ENCODE measurements at places on chromosomes 1 and 21. TPM values are rescaled to one million over a fixed set of nuclear protein-coding genes. Genes with fewer than 3 reads are reported as not detected.

DNA sequence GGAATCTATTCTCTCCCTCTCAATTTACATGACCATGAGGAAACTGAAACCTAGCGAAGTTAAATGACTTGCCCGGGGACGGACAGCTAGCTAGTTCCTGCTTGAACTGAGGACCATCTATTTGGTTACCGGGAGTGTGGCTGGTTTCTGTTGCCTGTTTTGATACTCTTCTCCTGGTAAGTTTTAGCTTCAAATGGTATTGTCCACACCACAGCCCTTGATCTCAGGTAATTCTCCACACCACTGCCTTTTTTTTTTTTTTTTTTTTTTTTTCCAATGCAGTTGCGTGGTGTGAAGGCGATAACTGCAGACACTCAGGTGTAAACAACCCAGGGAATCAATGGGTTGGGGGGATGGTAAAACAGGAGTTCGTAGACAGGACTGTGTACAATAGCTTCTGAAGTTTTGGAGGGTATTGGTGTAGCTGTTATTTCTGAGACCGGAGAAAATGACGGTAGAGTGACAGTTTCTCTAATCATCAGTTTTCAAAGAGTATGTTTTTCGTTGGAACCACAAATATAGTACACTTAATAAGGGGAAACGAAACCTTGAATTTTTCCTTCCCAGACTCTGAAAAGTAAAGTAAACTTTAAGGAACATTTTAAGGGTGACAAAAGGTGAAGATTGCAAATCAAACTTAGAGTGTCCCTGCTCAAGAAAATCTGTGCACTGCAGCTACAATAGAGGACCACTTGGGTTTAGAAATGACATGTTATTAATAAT is 125.3 kb upstream of the CACYBP start:
- peaks cover 24% of the 10 kb centered on the region for H3K4me1 ChIP-seq
- no peaks in the 10 kb centered on the region for H3K36me3 ChIP-seq
- peak overlapping the region; percentile 92 for H3K4me3 ChIP-seq
- H3K27me3 ChIP-seq: no peaks in the 10 kb centered on the region

The MAB21L3 gene
- total RNA-seq: not detected

DNA sequence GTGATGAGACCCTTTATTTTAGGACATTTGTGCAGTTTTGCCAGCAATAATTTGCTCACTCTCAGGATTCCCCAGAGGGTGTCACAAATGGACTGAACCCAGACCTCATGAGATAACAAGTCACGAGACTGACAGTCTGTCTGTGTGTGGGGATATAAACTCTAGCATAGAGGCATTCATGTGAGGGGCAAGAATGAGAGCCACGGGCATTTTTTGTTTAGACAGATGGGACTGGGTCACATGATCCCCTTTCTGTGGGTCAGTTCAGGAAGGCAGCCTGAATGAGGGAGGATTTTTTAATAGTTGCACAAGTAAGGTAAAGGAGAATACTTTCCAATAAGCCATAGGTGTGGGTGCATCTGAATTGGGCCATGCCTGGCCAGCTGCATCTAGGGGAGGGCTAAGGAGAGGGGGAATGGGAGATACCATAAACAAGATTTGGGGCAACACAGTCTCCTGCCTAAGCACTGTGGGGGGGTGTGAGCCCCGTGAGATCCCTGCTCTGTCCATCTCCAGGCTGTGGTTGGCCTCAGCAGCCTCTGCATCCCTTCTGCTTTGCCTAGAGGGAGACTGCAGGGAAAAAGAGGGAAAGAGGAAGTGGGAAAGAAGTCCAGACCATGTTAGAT is 66.6 kb downstream of the NAV1 start:
- no peaks in the 10 kb centered on the region for H3K27me3 ChIP-seq
- H3K36me3 ChIP-seq: no peaks in the 10 kb centered on the region
- H3K27ac ChIP-seq: no peak overlapping the region
- H3K4me3 ChIP-seq: no peak overlapping the region
- no peaks in the 10 kb centered on the region for H3K4me1 ChIP-seq

DNA sequence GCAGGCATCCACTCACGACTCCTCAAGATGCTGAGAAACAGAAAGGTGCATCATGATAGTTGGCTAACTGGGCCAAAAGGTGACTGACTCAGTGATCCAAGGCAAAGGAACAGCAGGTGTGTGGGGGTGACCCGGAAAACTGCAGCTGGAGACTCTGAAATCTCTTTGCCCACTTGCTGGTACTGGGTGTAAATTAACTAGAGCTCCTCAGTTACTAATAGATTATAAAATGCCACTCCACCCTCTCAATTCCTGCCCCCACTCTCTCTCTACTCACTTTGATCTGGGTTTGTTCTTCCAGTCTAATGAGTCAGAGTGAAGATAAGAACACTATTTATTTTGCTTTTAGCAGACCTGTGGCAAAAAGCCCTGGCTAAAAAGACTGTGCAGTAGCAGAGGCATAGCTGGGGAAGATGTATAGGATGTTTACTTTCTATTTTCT is 7.2 kb upstream of the PIGC start:
- no peak for DNase-seq
- H3K36me3 ChIP-seq: no peaks in the 10 kb centered on the region
- H3K27me3 ChIP-seq: no peaks in the 10 kb centered on the region

- no peaks in the 10 kb centered on the region for H3K27me3 ChIP-seq
- peak overlapping the region; percentile 23 for H3K4me3 ChIP-seq
- no peak overlapping the region for H3K27ac ChIP-seq
Measured at GRCh38 chr1:34843392-34844251, 15.9 kb downstream of the SMIM12 start.

GRCh38 chr1:107514841-107515240 is 374.0 kb downstream of the NTNG1 start:
- H3K4me3 ChIP-seq: no peak overlapping the region
- no peaks in the 10 kb centered on the region for H3K27me3 ChIP-seq
- H3K4me1 ChIP-seq: no peaks in the 10 kb centered on the region

DNA sequence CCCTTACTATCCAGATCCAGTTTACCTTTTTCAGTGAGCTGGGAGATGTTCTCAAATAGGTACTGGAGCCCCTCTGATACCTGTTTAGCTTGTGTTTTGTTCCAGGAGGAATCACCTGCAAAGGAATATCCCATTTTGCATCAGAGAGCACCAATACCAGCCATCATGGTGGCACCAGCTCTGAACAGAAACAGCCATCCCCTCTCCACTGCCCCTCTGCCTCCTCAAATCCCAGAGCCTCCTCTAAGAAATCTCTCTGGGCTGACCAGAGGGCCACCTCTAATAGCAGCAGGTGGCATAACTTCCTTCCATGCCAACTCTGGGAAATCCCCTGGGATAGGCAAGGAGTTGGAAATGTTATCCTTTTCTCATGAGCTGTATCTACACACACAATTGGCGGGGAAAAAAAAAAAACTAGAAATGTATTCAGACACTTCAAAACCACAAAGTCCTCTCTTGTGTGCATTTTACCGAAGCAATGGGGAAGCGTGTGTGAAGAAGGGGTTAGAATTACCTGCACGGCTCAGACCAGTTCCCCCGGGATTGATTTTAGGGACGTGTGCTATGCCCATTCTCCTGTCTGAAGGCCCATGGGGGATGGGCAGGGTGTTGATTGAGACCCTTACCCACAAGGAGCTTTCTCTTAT is 2.4 kb downstream of the PGLYRP4 start:
- no peaks in the 10 kb centered on the region for H3K36me3 ChIP-seq
- no peak for DNase-seq
- H3K4me3 ChIP-seq: no peak overlapping the region
- no peaks in the 10 kb centered on the region for H3K27me3 ChIP-seq
- no peaks in the 10 kb centered on the region for H3K4me1 ChIP-seq

The SPRR1B gene
- not detected for total RNA-seq

GRCh38 chr1:150085406-150085805 is 17.8 kb downstream of the VPS45 start:
- no peak for DNase-seq
- no peaks in the 10 kb centered on the region for H3K27me3 ChIP-seq

DNA sequence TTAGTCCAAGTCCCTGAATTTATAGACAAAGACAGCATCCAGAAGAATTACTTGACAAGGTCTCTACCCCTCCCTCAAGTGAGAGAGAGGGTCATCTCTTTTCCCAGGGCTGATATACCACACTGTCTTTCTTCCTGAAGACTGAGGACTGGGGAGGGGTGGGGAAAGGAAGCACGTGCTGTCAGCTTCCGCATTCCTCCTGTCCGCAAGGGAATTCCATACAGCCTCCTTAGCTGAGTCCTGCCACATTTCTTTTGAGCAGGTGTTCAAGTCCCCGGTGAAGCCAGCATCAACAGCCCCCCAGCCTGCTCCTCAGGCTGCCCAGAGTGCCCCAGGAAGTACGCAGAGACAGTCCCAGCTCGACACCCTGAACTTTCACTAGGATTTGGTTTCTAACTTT is 34.2 kb downstream of the PCAT6 start:
- H3K4me3 ChIP-seq: no peak overlapping the region
- no peaks in the 10 kb centered on the region for H3K27me3 ChIP-seq
- no peaks in the 10 kb centered on the region for H3K36me3 ChIP-seq
- H3K4me1 ChIP-seq: peaks cover 5% of the 10 kb centered on the region

The FMN2 gene
- total RNA-seq: 2.0 TPM

- 0 out of 2 replicates have a peak, but pooled peaks cover 2% of the 10 kb centered on the region for H3K4me1 ChIP-seq
- H3K27me3 ChIP-seq: no peaks in the 10 kb centered on the region
- H3K4me3 ChIP-seq: no peak overlapping the region
- DNase-seq: peak; percentile 31
Measured at GRCh38 chr1:66725885-66726665, 26.2 kb upstream of the DYNLT5 start.

GRCh38 chr1:26887125-26887524 is 3.0 kb downstream of the GPN2 start:
- H3K4me1 ChIP-seq: peaks cover 3% of the 10 kb centered on the region
- no peak overlapping the region for H3K4me3 ChIP-seq
- peaks cover 48% of the 10 kb centered on the region for H3K36me3 ChIP-seq
- H3K27ac ChIP-seq: no peak overlapping the region

DNA sequence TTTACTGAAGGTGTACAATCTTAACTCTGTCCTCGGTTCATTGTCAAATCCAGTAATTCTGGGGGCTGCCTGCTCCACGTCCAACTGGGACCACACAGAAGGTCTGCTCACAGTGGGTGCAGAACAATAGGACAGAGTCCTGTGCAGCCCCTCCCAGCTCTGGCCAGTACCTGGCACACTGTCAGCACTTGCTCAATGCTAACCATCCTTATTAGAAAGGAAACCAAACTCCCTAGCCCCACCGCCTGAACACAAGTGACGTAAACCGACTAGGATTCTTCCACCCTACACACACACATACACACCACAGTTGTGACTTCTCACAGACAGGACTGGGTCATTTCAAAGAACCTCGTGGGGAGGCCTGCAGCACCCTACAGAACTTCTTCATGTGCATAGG is 5.2 kb downstream of the BCAR3 start:
- no peak overlapping the region for H3K27ac ChIP-seq
- no peaks in the 10 kb centered on the region for H3K27me3 ChIP-seq
- H3K4me3 ChIP-seq: no peak overlapping the region
- H3K4me1 ChIP-seq: peaks cover 5% of the 10 kb centered on the region
- no peaks in the 10 kb centered on the region for H3K36me3 ChIP-seq

DNA sequence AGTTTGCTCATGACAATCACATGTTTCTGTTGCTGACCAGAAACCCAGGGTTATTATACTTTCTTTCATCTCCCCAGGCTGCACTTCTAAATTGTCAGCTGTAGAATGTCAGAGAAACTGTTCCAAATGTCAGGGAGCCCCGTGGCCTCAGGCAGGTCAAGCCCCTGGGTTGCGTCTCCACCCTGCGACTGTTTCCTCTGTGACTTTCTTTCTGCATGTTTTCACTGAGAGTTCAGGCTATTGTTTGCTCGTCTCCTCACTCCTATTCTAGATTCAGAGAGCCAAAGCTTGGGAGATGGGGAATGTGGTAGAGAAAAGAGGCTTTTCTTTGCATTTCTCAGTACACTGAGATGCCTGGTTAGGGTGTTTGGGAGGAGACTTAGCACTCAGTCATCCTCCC is 97.4 kb downstream of the CENPF start:
- H3K27me3 ChIP-seq: no peaks in the 10 kb centered on the region
- H3K27ac ChIP-seq: no peak overlapping the region
- no peaks in the 10 kb centered on the region for H3K36me3 ChIP-seq

DNA sequence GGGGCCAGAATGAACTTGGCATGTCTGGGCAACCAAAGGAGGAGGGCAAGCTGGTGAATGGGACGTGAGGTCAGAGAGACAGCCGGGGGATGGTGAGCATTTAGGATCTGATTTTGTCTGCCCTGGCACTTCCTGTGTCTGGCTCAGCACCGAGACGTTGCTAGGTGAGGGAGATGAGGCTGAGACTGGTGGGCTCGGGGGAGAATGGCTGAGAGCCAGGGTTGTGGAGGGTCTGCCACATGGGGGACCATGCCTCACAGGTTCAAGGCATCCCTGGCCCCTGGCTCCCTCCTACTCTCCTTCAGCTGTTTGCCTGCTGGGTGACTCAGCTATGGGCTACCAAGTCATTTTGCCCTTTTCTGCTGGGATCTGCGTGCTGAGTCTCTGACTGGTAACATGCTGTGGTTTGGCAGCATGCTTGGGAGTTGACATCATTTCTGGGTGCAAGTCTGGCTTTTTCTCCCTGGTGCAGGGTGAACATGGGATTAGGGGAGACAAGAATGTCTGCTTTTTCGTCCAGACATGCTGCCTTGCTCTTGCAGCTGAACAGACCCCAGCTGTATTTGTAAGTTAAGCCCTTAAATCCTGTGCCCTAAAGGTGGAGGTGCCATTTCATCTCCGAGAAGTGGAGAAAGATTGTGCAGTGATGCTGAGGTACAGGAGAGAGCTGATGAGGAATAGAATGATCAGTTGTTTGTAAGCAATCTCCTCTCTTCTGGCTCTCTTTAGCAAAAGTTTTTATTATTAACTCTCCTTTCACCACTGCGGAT is 17.6 kb downstream of the GALNT2 start:
- H3K36me3 ChIP-seq: no peaks in the 10 kb centered on the region
- no peak overlapping the region for H3K27ac ChIP-seq
- H3K4me1 ChIP-seq: no peaks in the 10 kb centered on the region
- no peak overlapping the region for H3K4me3 ChIP-seq

The DYRK3 gene
- 8.5 TPM for total RNA-seq

The C1QC gene
- not detected for total RNA-seq

The BLZF1 gene
- total RNA-seq: 10.3 TPM

GRCh38 chr21:33578959-33579542 is 9.4 kb downstream of the DONSON start:
- H3K27me3 ChIP-seq: no peaks in the 10 kb centered on the region
- DNase-seq: no peak
- no peak overlapping the region for H3K27ac ChIP-seq
- H3K4me1 ChIP-seq: no peaks in the 10 kb centered on the region
- peaks cover 68% of the 10 kb centered on the region for H3K36me3 ChIP-seq
